Activated CD8-positive, alpha-beta memory T cell treated with anti-CD3 and anti-CD28 coated beads for 1 hour (primary cell): ENCODE measurements at places on chromosomes 1 and 21.

DNA sequence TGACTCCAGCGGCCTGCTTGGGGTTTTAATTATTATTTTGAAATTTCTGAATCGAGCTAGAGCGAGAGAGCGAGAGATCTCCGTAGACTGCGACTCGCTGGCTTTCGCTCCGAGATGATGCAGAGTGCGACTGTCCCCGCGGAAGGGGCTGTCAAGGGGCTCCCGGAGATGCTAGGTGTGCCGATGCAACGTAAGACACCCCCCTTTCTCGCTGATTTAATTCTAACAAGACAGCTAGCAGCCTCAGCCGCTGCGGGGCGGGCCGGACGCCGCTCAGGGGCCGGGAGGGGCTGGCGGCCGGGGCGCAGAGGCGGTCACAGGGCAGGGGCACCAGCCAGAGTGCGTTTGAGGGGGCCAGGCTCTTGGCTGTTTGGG is 339 bp downstream of the LHX4 start:
- no peak for DNase-seq

GRCh38 chr1:67683766-67684525 is 1.1 kb upstream of the GADD45A start:
- DNase-seq = no peak

- no peak for DNase-seq
Observed at GRCh38 chr1:56639211-56639610, 5.9 kb upstream of the PRKAA2 start.

- no peak for DNase-seq
Observed at GRCh38 chr1:83555871-83556270, 443.1 kb downstream of the TTLL7 start.

GRCh38 chr1:195794225-195794624 is 814.0 kb downstream of the KCNT2 start:
- no peak for DNase-seq

DNA sequence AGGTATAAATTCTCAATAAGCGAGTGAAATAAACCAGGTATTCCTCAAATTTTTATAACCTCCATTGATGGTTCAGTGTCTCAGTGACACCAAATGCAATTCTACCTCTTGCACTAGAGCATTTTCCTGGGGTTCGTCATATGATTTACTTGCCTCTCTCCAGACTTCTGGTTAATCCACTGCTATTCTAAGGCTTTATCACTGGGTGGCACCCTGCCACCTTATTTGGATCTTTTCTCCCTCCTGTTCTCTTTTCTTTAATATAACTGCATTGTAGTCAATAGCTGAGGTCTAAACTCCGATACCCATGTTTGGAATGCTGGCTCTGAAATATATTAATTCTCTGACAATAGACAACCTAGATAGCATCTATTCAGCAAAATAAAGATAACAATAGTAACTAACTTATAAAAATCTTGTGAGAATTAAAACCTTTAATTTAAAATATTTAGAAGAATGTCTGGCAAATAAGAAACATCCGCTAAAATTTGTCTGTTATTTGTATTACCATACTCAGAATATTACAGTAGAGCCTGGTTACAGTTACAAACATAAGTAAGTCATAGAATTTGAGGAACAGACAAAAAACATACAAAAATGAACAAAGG is 436.4 kb downstream of the PLA2G4A start:
- DNase-seq = no peak

DNA sequence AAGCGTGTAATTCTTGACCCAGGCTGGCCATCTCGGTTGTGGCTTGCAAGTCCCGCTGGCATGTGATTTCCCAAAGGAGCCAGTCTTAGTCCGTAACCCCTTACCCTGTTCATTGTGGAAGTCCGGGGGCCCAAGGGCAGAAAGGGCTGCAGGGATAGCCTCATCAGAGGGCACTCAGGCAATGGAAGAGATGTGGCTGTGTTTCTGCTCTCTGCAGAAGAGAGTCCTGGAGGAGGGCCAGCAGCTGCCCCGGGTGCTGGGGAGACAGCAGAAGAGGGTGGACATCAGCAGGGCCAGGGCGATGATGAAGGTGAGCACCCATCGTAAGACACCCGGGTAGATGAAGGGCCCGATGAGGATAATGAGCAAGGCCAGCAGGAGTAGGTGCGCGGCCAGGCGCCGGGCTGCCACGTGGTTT is 830 bp downstream of the RNF186 start:
- no peak for DNase-seq

DNA sequence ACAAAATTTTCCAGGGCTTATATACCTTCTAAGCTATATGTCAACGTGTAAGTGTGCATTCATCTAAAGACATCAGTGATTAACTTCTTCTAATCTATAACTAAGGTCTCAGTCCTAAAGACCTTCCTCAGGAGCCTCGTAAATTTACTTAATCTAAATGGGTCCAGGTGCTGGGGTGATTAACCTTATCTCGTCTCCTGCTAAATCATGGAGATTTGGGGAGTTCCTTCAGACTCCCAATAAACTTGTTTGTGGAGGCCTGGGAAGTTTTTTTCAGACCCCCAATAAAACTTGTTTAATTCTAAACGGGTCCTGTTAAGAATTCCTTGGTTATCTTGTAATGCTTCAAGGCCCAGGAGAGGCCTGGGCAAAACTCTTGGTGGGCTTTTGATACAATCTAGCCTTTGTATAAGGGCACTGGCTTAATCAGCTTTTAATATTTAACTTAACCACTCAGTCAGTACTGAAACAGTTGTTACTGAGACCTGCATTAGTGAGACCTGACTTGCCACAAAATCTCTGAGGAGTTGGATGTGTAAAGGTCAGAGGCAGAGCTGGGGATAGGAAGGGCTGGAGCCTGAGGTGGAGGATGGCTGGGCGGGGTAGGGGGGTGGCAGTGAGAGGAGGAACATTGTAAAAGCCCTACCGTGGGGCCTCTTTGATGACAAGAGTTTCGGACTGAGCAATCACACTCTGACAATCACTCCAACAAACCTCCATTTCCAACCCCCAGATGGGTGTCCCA is 6.2 kb upstream of the HMGCS2 start:
- DNase-seq = no peak

GRCh38 chr1:193123751-193124150 is 1.9 kb downstream of the CDC73 start:
- no peak for DNase-seq

DNA sequence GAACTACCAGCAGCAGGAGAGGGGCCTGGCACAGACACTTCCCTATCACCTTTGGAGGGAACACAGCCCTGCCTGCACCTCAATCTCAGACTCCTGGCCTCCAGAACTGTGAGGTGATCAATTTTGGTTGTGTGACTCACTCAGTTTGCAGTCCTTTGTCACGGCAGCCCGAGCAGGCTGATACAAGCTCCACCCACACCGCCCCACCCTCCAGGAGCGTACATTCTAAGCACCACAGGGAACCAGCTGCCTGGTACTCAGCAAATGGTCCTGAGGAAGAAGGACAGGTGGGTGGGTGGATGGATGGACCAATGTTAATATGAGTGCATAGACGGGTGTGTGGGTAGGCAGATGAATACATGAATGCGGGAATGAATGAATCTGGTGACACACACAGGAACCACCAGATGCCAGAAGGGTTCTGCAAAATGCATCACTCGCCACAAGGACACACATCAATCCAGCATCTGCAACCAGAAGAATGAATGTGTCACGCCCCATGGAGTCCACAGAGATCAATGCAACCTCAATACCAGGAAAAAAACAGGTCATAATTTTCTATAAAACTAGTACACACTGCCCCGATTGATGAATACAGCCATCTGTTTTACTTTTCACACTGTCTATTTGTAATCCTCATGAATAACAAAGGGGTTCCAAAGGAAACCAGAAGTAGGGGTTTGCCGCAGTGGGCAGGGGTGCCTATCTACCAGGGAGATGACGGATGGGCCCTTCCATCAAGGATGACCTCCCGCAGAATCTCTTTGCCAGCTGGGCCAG is 284.5 kb downstream of the NPHP4 start:
- no peak for DNase-seq

DNA sequence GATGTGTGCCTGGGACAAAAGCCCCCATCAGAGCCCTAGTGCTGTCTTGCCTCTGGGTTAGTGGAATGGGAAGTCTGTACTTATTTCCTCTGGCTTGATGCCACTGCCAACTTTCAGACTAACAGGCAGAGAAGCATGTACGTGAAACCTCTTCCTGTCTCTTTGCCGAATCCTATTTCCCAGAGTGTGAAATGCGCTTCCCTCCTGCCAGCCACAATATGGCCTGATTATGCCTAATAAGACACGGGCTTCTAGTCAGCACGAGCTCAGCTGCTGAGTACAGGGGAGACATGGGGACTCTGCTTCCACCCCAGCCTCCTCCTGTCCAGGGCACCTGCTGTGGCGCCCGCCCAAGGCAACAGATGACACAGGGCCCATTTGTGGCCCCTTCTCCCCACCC is 111.4 kb downstream of the KCND3 start:
- DNase-seq = no peak

GRCh38 chr1:71193153-71193552 is 112.3 kb upstream of the ZRANB2 start:
- DNase-seq = no peak

DNA sequence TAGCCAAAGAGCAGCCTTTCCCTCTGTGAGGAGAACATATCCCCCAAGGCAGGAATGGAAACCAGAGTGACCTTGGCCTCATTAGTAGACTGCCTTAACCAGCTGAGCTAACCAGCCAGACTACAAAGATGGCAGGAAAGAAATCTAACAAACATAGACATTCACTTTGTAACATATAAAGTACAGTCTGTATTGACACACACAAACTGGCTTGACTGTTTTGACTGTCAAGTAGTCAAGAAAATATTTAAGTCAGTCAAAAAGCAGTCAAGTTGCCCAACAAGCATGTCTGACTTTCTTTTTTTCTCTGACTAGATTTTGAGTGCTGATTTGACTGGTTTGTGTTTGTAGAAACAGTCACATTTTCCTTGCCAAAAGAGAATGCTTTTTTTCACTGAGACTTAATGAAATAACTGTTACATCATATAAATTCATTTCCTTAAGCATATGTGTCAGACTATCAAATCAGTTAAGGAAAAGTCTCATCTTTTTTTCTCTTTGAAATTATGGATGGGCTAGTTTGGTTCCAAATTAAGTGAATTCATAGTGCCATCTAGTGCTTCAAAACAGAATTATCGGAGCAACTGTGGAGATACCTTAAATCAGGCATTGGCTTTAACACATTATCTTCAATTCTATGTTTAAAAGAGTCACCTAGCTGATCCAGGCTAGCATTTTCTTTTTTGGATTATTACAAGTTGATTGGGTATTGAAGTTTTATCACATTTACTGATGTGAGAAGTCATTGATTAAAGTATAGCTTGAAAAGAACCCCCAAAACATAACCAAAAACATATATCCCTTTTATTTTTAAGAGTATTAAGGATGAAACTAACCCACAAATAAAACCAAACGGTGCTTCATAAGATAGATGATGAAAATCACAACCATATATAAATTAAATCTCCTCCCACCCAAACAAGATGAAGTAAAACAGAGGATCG is 75.0 kb downstream of the ATP6V1G3 start:
- DNase-seq = no peak

- peak; percentile 47 for DNase-seq
Observed at GRCh38 chr1:5994713-5995621, 2.7 kb upstream of the NPHP4 start.

- DNase-seq = no peak
Observed at GRCh38 chr1:24426744-24427544, 11.3 kb downstream of the NIPAL3 start.

- no peak for DNase-seq
Observed at GRCh38 chr1:27135541-27136235, 19.2 kb downstream of the SLC9A1 start.

GRCh38 chr1:227002531-227003049 is 62.5 kb downstream of the COQ8A start:
- DNase-seq = no peak

GRCh38 chr1:207902566-207902965 is 8.4 kb downstream of the CD34 start:
- no peak for DNase-seq

- no peak for DNase-seq
Observed at GRCh38 chr21:45253180-45253579, 34.5 kb downstream of the POFUT2 start.

- DNase-seq = no peak
Observed at GRCh38 chr21:40253112-40253511, 385.9 kb downstream of the PCP4 start.

DNA sequence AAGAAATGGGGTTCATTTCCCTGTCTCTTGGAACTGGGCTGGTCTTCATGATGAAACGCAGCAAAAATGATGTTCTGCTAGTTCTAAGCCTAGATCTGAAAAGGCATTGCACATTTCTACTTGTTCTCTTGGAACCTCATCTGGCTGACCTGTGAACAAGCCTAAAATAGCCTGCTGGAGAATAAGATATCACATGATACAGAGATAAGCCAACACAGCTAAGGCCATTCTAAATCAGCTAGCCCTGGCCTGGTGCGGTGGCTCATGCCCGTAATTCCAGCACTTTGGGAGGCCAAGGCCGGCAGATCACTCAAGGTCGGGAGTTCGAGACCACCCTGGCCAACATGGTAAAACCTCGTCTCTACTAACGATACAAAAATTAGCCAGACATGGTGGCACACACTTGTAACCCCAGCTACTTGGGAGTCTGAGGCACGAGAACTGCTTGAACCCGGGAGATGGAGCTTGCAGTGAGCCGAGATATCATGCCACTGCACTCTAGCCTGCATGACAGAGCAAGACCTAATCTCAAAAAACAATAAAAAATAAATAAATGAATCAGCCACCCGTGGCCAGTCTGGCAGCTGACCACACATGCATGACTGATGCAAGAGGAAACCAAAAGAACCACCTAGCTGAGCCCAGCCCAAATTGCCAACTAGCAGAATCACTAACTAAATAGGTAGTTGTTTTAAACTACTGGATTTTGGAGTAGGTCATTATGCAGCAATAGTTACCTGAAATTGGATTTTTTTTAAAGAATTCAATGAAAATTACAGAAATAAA is 18.0 kb downstream of the CD244 start:
- DNase-seq = no peak

- no peak for DNase-seq
Observed at GRCh38 chr1:227321035-227321434, 2.7 kb upstream of the CDC42BPA start.

DNA sequence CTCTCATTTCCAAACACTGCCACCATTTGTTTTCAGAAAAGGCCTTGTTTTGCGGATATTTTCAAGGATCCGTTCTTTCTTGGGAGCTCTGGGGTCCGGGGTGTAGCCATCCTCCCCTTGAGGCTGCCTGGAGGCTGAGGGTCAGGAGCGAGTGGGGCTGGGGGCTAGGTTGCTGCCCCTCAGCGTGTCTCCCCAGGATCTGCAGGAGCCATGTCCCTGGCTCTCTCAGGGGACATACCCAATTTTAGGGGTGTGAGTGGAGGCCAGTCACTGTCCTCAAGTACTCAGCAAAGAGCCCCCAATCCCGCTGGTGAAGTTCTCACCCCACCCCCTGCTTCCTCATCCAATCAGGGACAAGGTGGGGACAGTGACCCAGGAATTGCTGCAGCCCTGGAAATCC is 15.0 kb upstream of the PRDM16 start:
- no peak for DNase-seq
